ENCODE measurements at places on chromosomes 2 and 18.
A peak's percentile ranks its signal among the peaks of the same experiment; 100 is the strongest.

GRCh38 chr2:91748902-91749301 lies 3057.4 kb downstream of the RPIA start:
- DNase-seq, result no peak

DNA sequence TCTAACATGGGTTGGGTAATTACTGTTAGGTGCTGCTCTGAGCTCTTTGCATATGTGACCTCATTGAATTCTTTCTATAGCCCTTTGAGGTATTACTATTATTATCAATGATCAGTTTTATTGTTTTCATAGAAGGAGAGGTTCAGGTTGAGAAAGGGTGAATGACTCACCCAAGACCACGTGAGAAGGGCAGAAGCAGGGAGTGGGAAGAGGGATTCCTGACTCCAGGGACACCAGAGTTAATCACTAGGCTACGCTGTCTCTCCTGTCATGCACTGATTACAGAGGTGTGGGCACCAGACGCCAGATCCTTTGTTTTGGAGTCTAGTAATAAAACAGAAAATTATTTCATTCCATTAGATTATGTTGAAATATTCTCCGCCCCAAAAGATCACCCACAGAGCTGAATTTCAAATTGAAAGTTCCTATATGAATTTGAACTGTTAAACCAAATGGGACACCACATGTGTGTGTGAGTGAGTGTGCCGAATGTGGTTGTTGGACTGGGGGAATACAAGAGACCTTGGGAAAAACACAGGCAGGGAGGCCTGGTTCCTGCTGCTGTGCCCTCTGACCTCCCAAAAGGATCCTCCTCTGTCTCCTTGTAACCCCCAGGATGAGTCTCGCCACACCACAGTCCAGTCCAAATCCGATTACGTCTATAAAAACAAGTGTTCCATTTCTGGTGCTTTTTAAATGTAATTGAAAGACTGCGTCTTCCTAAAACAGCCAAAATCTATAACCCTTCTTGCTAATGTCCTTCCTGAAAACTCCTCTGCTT lies 215.4 kb downstream of the ZNF521 start:
- DNase-seq, result no peak

- DNase-seq, result no peak
Measured at GRCh38 chr18:59478591-59478990, 119.5 kb upstream of the LMAN1 start.

DNA sequence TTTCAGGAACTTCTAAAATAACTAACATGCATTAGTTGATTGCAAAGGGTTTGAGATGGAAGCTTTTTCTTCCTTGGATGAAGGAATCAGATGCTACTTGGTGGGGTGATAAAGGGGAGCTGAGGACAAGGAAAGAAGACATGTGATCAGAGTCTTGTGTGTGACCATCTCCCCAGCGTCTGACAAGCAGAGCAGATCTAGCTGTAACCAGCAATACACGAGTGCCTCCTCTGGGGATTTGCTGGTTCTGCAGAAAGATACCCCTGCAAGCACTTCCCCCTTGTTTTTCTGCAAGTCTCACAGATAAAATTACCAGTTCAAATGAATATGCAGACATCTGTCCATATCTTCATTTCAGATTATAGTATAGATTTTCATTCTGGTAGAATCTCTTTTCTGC lies 2.7 kb downstream of the CDH7 start:
- no peak for DNase-seq

DNA sequence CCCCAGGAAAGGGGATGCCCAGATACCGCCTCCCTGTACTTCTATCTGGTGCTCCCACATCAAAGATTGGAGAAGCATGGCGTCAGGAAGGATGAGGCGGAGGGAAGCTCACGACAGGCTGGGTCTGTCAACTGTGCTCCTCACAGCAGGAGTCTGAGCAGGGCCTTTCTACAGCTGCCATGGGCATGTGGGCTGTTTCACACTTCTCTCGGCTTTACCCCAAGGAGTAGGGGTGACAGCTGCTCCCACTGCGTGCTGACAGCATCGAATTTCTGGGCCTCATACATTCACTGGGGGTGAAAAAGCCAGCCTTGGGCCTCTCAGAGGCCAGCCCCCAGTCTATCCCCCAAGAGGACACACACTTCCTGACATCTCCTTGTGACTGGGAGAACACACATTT lies 21.1 kb downstream of the NEURL3 start:
- DNase-seq, result no peak

GRCh38 chr18:74784752-74785151 lies 187.1 kb downstream of the ZNF407 start:
- no peak for DNase-seq

DNA sequence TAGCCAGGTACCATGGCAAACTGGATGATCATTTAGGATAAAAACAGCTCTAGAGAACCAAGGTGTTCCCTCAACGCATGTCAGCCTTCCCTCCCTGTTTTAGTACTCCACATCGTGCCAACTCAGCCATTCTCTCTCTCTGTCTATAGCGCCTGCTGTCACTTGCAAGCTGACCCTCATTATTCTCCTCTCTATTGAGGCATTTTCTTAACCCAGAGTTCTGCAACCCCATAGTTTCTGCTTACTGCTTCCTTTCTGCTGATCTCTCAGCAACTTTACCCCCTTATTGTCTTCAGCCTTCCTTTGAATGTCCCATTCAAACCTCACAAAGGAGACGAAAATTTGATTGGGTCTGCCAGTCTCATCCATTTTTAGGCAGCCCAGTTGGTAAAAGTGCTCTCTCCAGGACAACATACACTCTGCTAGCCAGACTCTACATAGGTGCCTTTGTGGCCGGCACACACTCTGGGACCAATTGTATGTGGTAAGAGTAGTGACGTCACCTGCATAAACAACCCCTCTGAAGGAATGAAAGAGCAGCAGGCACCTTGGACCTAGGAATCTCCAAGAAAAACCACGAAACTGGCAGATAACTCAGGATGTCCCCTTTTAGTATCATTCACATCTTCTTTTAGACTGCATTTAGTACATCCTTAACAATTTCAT lies 367.2 kb upstream of the KCNH7 start:
- DNase-seq, result no peak

DNA sequence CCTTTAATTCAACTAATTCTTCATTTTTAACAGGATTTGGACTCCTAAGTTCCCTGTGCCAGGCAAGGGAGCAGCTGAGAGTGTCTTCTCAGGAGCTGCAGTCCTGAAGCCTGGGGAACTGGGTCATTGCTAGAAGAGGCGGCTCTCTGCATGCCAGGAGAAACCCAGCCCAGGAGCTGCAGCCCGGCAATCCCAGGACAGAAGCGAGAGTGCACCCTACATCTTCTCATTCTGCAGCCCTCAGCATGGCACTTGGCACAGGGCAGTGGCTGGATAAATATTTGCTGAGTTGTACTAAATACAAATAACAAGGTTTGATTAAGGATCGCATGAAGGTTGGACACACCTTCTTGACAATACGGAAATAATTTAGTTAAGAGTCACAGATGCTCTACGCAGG lies 244.9 kb upstream of the PXDN start:
- no peak for DNase-seq

- DNase-seq, result no peak
Measured at GRCh38 chr2:148479398-148479797, 165.2 kb upstream of the EPC2 start.

DNA sequence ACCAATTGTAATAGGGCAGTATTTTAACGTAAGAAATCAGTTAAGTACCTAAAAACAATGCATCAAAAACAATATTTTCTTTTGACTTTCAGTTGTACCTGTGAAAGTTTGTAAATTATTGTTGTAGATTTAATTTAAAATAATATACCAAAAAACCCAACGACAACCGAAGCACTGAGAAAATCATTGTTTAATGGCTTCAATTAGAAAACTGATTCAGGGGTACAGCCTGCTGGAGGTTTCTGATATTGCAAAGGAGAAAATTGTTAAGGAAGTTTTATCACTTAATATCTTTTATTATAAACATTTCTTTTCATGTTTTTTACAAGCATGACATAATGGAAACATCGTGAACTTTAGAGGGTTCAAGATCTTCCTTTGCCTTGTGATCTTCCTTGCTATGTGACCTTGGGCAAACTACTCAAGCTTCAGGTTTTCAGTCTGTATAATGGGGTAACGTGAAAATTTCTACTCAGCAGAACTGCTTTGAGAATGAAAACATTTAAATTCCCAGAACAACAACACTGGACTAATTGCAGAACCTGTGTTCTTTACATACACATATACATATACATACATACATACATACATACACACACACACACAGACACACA lies 76.3 kb upstream of the GLS start:
- peak; percentile 22 for DNase-seq

GRCh38 chr18:21678859-21679258 lies 25.7 kb downstream of the ABHD3 start:
- no peak for DNase-seq

GRCh38 chr18:55452123-55452611 lies 135.8 kb downstream of the TCF4 start:
- DNase-seq, result no peak

GRCh38 chr18:11179959-11180519 lies 30.7 kb upstream of the PIEZO2 start:
- no peak for DNase-seq

DNA sequence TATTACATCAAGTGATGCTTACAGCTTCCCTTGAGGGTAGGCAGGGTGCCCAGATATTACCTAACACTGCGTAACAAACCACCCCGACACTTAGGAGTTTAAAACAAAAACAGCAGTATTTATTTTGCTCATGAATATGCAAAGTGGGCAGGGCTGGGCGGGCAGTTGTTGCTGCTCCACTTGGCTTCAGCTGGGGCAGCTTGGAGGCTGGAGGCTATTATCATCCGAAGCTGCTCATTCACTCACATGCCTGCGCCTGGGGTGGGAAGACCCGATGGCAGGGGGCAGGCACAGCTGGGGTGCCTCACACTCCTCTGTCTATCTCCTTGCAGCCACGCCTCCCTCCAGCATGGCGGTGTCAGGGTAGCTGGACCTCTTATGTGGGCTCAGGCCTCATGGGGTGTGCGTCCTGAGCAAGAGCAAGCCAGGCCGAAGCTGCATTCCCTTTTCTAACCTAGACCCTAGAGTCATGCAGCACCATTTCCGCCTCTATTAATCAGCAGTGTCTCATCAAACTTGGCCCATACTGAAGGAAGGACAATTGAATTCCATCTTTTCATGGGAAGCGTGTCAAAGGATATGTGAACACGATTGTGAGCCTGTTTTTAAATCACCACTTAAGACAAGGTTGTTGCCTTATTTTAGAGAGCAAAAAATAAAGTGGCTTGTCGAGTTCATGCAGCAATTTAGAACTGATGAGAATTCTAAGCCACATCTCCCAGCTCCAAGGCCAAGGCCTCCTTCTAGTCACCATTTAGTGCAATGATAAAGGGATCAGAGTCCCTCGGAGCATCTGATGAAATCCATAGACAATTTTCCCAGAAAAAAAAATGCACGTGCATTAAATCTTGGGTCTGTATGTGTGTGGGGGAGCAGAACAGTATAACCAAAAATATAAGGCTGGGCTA lies 54.9 kb downstream of the SDC1 start:
- DNase-seq, result no peak

GRCh38 chr2:69605284-69605683 lies 38.3 kb downstream of the AAK1 start:
- DNase-seq, result no peak

DNA sequence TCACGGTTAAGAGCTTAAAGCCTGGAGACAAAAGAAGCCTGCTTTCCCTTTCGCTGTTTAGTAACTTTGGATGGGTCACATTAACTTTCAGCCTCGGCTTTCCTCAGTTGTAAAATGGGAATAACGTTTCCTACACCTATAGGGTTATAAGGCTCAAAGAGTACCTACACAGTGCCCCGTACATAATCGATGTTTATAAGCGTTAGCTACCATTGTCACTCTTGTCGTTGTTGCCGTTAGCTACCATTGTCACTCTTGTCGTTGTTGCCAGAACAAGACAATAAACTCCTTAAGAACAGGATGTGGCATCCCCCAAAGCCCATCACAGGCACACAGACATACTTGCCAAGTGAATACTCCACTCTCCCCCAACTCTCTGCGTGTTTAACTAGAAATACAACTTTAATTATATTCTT lies 901 bp upstream of the MFSD6 start:
- no peak for DNase-seq

DNA sequence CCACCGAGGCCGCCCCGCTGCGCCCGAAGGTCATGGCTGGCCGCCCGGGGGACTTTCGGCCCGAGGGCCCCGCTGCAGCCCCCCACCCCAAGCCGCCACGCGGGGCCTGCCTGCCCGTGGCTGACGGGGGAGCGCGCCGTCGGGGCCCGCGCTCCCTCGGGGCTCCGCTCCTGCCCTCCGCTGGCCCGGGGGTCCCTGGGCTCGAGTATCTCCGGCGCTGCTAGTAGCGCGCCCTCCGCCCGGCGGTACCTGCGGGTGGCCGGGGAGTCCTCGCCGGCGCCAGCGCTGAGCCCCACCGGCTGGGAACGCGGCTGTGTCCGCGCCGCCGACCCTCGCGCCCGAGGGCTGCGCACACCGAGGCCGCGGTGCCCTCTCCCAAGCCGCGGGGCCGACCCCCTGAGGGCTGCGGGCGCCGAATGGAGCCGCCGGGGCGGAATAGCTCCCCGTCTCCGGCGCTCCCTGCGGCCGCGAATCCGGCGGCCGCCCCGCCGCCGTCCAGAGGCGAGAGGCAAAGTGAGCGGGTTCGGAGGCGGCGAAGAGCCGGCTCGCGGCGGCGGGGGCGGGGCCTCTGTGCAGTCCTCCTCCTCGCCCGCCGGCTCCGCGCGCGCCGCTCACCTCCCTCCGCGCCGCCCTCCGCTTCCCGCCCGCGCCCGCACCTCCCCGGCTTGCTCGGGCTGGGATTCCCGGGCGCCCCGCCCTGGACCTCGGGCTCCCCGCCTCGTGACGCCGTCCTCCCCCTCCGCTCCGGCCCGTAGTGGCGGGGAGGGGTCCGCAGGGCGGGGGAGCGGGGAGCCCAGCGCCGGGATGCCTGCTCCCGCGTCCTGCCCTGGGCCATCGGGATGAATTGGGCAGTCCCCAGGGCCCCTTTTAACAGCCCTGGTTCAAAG lies at the start of gene KCNG3:
KCNG3 (minus strand) TSS at position 515 of the 887 bp plus-strand sequence; CDS start at position 34, 481 bp downstream.
- peak; percentile 59 for DNase-seq

GRCh38 chr18:13241893-13242175 lies 23.3 kb downstream of the LDLRAD4 start:
- DNase-seq, result no peak

DNA sequence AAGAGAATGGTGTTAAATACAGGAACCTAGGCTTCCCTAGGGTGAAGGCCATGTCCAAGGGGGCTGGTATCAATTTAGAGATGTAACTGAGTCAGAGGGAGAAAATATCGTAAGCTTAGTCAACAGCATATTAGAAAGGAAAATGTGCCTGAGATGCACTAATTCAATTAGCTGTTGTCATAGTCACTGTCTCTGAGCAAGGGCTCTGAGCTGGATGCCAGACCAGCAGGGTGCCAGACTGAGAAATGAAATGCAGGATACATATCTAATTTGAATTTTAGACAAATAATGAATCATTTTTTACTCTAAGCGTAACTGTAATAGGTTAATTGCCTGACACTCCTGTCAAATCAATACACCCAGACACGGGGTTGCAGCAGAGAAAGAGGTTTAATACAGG lies 11.4 kb upstream of the SLC35F6 start:
- DNase-seq, result no peak

- peak; percentile 73 for DNase-seq
Measured at GRCh38 chr2:68762665-68763064, 28.1 kb downstream of the ARHGAP25 start.

Measured in activated CD4-positive, alpha-beta T cell treated with anti-CD3 and anti-CD28 coated beads, Interleukin-2, Interleukin-6, amounts not matched to agents 100 ng/mL and 50 ng/mL, durations not matched to agents 16 hours and 8 hours (primary cell).